GM12878 (cell line): ENCODE measurements at places on chromosomes 16 and 17. TPM values are rescaled to one million over a fixed set of nuclear protein-coding genes. Genes with fewer than 3 reads are reported as not detected.
A peak's percentile ranks its signal among the peaks of the same experiment; 100 is the strongest.

SRL gene
- not detected in 2 replicates for total RNA-seq

KRTAP9-2 gene
- not detected in 2 replicates for total RNA-seq

DNA sequence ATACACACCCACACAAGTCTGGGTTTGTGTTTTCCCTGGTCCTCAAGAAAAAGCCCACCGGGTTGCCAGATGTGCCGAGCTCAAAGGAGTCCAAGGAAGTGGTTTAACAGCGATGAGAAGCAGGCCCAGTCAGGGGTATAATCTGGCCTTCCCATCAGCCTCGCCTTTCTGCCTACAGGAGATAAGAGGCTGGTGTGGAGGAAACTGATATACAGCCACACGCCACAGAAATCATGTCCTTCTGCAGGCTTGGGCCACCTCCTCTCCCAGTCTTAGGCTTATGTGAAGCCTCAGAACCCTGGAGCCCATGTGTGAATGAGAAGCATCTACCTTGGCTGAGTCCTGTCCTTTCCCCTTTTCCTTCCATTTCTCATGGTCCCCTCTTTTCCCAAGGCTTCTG, 43.6 kb upstream of the MMP2 start:
- no peaks in the 10 kb centered on the region for H3K36me3 ChIP-seq
- no peak for DNase-seq
- H3K4me3 ChIP-seq, result no peak overlapping the region
- H3K27ac ChIP-seq, result no peak overlapping the region

GRCh38 chr16:89064606-89065457, 28.8 kb upstream of the ACSF3 start:
- DNase-seq, result no peak
- no peaks in the 10 kb centered on the region for H3K27me3 ChIP-seq
- H3K4me3 ChIP-seq, result no peak overlapping the region
- no peaks in the 10 kb centered on the region for H3K36me3 ChIP-seq
- peaks cover 47% of the 10 kb centered on the region for H3K4me1 ChIP-seq

DNA sequence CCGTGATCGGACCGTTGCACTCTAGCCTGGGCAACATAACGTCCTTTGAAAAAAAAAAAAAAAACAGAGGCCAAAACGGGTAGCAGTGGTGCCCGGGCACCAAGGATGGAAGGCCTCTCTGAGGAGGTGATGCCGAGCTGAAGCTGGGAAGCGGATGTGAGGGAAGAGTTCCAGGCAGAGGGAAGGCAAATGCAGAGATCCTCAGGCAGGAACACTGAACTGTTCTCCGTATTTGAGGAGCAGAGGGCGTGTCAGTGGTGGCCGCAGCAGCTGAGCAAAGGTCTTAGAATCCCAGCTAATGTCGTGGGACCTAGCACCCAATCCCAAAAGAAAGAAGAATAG, 656 bp upstream of the KCTD13 start:
- no peaks in the 10 kb centered on the region for H3K27me3 ChIP-seq
- peaks cover 11% of the 10 kb centered on the region for H3K4me1 ChIP-seq
- peak overlapping the region; percentile 91 for H3K27ac ChIP-seq
- DNase-seq, result no peak
- H3K4me3 ChIP-seq, result peak overlapping the region; percentile 97
- H3K36me3 ChIP-seq, result no peaks in the 10 kb centered on the region; the same call in none of the 2 replicates

DNA sequence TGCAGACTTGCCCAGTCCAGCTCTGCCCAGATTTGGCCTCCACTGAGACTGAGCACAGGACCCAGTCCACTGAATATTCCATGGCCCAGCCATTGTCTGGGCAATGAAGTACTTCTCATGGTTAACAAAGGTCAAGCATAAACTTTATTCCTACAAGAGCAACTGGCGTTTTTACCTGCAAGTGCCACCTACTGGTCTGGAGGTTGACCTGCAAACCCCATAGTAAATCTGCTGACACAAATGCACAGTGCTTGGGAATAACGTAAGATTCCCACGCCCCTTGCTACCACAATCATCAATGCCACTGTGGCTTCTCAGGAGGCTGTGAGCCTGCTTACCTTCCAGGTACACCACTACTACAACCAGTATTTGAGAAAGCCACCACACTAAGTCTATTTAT, 170.2 kb downstream of the CEP112 start:
- H3K4me1 ChIP-seq, result no peaks in the 10 kb centered on the region
- H3K36me3 ChIP-seq, result no peaks in the 10 kb centered on the region
- no peak for DNase-seq
- no peak overlapping the region for H3K27ac ChIP-seq
- H3K4me3 ChIP-seq, result no peak overlapping the region

DNA sequence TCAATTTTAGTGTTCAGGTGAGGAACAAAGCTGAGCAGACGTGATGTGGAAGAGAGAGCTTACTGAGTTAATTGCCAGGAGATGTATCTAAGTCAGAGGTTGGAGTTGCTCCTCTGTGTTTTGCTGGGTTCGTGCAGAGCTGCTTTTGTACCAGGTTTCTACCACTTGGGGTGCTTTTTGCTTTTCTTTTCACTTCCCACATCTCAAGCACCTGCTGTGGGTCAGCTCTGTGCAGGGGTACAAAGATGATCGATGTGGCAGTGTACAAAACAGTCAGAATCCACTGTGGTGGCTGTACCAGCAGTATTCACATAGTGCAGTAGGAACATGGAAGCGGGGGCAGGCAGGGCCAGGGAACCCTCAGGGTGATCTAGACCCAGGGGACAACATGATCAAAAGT, 14.8 kb downstream of the UNK start:
- H3K4me1 ChIP-seq, result no peaks in the 10 kb centered on the region; the same call in 1 of the 2 replicates
- DNase-seq, result no peak
- H3K4me3 ChIP-seq, result no peak overlapping the region
- no peak overlapping the region for H3K27ac ChIP-seq
- no peaks in the 10 kb centered on the region for H3K27me3 ChIP-seq
- peaks cover 3% of the 10 kb centered on the region for H3K36me3 ChIP-seq

CFAP52 gene
- not detected in 2 replicates for total RNA-seq
